M059J (cell line): ENCODE measurements at places on chromosomes 1 and 21.

DNA sequence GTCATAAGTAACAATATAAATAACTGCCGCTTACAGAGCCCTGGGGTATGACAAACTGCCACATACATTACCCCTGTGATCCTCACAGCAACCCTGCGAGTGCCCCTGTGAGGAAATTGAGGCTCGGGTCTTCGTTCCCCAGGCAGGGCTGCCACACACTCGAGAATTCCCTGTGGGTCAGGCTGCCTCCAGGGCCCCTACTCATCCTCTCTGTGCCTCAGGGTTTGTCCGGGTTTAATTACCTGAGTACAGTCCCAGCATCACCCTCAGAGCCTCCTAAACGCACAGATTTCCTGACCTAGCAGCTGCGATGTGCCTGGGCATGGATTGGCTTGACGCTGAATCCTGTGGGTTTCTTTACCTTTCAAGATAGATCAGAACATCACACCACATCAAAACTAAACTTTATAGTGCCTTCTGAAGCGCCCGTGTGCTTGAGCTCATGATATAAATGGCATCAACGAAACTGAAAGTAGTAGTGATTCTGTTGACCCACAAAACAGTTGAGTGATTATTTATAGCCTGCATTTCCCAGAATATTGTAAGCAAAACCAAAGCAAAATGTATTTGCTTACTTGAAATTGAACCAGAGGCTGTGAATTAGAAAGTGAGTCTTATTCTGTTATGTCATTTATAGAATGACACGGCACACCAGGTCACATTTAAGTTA is 14.0 kb downstream of the SLC37A1 start:
- no peak for DNase-seq

- DNase-seq: peak; percentile 87
Observed at GRCh38 chr21:46056450-46056903, 41.4 kb upstream of the COL6A2 start.

DNA sequence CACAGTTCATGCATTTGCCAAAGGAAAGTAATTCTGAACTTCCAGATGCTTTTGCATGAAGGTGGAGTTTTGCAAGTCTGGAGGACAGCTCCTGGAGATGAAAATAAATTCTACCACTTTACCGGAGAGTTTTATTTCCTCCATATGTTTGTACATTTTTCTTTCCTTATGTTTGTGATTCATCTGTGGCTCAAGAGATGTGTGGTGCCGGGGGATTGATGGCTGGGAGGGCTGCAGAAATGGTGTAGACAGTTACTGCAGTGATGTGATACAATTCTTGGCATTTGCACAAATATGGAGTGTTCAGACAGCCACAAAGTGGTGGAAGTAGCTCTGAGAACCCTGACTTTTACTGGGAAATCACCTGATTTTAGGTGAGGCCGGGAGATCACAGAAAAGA is 58.5 kb upstream of the ASB17 start:
- DNase-seq: no peak

- DNase-seq: no peak
Observed at GRCh38 chr1:30650968-30651320, 72.4 kb downstream of the MATN1 start.

DNA sequence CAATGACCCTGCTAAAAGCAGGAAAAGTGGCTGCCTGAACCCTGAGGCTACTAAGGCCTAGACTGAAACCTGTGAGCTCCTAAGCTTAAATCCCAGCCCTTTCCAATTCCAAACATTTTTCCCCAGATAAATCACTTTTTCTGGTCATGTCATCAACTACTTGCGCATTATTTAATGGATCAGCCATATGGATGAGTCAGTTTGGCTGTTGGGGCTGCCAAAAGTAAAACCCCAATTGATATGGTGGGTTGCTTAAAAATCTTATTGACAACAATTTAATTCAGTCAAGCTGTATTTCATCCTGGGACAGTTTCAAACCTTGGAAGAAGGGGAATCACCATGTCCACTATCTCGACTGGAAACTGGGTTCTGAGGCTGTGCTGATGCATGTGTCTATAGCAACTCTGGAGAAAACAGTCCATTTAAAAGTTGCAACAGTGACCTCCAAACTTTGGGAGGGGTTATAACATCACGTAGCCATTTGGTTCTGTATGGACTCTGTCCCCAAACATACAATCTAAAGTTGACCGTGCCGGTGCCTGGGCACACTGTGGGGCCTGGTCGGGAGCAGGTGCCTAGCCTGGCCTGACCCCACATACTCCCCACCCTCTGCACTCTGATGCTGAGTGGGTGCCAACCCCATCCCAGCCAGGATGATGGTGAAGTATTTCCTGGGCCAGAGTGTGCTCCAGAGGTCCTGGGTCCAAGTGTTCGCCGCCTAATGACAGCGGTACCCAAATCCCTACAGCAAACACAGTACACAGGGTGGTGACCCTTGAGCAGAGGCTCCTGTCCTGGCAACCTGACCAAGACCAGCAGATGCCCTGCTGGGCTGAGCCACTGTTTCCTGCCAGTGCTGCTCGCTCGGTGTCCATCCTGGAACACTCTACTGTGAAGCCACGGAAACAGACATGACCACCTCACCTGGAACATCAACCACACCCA is 46.5 kb upstream of the LRRC52 start:
- DNase-seq: no peak

GRCh38 chr1:89765774-89766173 is 55.1 kb upstream of the LRRC8D start:
- DNase-seq: no peak

DNA sequence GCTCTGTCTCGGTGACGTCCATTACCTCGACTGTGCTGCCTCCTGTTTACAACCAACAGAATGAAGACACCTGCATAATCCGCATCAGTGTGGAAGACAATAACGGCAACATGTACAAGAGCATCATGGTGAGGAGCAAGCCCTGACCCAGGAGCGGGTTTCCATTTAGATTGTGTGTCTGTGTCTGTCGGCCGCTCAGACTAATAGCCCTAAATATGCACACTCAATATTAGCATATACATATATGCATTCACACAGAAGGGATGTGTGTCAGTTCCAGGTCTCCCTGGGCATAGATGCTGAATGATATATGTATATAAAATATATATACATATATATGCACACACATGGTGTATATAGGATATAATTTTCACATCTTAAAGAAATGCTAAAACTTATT is 111.7 kb downstream of the RGL1 start:
- no peak for DNase-seq

DNA sequence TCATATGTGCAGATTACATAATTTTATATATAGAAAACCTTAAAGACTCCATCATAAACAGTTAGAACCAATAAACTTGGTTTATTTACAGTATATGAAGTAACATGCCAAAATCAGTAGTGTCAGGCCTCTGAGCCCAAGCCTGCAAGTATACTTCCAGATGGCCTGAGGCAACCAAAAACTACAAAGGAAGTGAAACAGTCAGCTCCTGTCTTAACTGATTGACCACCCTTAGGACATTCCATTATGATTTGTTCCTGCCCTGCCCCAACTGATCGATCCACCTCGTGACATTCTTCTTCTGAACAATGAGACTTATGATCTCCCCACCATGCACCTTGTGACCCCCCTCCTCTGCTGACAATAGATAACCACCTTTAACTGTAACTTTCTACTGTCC is 630.3 kb downstream of the AMY1C start:
- no peak for DNase-seq

DNA sequence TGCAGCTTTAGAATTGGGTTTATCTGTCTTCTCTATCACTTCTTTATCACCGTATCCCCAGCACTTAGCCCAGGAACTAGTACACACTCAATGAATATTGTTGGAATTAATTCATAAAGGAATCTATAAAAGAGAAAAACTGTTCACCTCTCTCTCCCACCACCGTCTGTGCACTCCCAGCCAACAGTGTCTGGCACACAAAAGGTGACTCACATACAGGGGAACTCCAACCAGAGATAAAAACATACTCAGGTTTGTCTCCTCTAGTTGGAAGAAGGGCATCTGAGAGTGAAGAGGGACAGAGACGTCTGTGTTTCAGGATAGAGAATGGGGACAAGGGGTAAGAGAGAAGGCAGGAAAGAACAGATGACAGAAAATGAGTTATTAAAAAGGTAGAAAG is 10.0 kb downstream of the ITLN1 start:
- DNase-seq: peak; percentile 5

DNA sequence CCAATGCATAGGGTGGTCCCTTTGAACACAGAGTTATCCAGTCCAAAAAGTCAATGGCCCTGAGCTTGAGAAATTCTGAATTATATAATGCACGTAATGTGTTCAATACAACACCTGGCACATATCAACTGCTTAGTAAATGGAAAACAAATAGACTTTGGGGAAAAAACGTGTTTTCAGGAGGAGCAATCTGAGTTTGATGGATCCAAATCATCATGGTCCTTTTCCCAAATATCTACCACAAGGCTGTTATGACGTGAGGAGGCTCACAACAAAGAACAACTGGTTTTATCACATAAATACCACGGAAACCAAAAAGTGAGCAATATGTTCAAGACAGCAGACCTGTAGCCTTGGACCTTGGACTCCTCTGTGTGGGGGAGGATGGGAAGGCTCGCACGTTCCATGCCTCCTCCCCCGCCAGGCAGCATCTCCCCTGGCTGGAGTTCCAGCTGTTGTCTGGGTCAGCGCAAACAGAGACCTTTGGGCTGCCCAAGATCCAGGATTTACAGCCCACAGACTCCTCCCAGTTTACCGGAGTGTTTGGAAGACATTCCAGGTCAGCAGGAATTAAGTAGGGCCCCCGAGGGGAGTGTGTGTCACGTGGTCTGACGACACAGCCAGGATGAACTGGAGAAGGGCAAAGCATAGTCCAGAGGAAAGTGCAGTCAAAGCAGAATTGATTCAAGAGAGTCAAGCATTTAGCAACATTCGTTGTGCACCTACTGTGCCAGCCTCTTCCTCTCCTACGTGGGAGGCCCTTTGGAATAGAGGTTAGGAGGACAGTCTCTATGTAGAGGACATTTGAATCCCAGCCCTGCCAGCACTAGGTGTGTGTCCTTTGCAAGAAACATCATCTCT is 32.2 kb upstream of the MED18 start:
- DNase-seq: peak; percentile 73

DNA sequence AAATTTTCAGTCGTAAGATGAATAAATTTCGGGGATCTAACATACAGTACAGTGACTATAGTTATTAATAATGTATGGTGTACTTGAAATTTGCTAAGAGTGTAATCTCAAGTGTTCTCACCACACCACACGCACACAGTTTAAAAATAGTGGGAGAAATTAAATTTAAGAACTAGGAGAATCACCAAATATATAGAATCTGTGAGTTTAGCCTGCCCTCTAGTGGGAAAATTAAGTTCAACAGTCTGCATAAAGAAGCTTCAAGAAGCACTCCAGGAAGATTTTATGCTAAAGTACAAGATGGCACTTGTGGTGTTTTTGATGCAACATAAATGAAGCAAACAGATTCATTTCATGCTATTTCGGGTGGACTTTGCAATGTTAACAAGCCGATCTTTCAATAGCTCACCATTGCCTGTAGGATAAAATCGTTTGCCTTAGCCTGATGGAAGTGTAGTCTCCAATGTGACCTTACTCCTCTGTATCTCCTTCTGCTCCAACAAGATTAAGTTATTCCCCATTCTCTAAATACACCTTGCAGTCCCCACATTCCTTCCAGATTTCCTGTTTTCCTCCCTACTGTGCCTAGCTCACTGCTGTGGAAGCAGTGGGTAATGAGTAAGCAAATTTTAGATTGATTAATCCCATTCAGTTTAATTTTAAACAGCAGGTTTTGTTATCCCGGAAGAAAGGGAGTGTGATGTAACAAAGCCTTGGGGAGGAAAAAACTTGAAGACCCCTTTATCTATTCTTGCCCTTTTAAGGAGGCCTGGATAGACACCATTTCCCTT is 8.7 kb upstream of the PIK3C2B start:
- DNase-seq: peak; percentile 72
